ENCODE measurements at places on chromosomes 12 and 14.

DNA sequence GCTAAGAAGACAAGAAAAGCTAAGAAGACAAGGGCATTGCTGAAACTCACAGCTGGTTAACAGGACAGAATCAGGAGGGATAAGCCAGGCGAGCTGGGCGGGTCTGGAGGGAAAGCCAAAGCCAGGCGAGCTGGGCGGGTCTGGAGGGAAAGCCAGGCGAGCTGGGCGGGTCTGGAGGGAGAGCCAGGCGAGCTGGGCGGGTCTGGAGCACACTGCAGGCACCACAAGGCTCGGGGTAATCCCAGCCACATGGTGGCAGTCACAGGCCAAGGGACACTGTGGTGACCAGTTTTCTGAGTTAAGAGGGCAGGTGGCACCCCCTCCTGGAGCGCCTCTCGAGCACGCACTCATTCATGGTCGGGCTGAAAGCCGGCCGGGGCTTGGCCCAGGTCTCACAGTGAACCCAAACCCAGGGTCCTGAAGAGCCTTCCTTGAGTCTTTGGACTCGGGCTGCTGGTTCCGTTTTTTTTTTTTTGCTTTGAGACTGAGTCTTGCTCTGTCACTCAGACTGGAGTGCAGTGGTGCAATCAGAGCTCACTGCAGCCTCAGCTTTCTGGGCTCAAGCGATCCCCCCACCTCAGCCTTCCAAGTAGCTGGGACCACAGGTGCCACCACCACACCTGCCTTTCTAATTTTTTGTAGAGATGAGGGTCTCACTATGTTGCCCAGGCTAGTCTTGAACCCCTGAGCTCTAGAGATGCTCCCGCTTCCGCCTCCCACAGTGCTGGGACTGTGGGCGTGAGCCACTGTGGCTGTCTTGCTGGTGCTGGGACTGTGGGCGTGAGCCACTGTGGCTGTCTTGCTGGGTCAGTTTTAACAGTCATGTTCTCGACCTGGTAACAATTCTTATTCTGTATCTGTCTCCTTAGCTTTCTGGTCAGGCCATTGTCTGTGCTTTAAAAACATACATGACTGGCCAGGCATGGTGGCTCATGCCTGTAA lies 40.2 kb downstream of the HSP90AA1 start:
- peak; percentile 16 for DNase-seq

- no peak for DNase-seq
Measured at GRCh38 chr14:74908861-74909341, 14.2 kb downstream of the RPS6KL1 start.

DNA sequence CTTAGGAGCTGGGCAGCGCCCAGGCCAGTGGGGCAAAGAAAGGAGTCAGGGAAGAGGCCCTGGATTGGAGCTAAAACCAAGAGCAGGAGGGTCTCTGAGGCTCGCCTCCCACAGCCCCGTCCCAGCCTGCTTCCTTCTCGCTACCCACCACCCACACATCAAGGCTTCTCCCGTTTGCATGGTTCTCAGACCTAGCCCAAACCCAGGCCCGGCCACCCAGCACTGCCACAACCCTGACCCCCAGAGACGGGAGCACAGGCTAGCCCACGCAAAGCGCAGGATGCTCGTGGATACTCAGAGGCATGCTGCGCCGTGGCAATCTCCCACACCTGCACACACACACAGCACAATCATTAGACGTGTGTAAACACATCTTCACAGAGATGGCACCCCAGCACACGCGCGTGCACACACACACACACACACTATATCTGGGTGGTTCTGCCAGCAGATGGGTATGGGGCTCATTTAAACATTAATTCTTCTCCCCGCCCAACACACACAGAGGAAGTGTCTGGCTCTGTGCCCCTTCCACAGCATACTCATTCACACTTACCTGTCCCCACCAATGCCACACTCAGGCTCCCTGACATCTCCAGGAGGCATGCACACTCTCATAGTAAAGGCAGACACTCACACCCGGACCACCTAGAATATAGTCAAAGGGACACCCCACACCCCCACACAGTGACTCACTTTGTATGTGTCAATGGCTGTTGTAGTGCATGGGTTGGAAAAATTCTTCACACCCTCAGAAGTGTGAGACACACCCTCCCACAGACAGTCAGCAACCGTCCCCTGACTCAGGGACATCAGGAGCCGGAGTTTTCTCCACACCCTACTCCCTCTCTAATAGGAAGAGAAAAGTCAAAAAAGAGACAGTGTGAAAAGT lies 1.1 kb downstream of the CARMIL3 start:
- peak; percentile 83 for DNase-seq

DNA sequence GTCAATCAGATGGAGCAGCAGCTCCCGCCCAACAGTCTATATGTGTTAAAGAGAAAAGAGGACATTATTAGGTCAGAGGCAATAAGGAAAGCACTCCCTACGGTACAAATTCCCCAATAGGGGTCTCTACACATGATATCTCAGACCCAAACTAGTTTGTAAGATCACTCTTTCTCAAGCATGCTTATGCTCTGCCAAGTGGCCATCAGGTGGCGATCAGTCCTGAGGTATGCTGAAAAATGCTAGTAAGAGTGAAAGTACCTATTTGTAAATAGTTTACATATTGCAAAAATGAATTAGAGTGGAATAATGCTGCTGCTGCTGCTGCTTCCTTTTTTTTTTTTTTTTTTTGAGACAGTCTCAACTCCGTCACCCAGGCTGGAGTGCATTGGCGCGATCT lies 61.0 kb downstream of the CPM start:
- peak; percentile 10 for DNase-seq

- no peak for DNase-seq
Measured at GRCh38 chr14:29584992-29585391, 342.7 kb downstream of the PRKD1 start.

GRCh38 chr12:105256011-105256410 lies 20.0 kb upstream of the APPL2 start:
- DNase-seq = no peak

GRCh38 chr14:24465368-24465767 lies 22.8 kb upstream of the SDR39U1 start:
- no peak for DNase-seq

DNA sequence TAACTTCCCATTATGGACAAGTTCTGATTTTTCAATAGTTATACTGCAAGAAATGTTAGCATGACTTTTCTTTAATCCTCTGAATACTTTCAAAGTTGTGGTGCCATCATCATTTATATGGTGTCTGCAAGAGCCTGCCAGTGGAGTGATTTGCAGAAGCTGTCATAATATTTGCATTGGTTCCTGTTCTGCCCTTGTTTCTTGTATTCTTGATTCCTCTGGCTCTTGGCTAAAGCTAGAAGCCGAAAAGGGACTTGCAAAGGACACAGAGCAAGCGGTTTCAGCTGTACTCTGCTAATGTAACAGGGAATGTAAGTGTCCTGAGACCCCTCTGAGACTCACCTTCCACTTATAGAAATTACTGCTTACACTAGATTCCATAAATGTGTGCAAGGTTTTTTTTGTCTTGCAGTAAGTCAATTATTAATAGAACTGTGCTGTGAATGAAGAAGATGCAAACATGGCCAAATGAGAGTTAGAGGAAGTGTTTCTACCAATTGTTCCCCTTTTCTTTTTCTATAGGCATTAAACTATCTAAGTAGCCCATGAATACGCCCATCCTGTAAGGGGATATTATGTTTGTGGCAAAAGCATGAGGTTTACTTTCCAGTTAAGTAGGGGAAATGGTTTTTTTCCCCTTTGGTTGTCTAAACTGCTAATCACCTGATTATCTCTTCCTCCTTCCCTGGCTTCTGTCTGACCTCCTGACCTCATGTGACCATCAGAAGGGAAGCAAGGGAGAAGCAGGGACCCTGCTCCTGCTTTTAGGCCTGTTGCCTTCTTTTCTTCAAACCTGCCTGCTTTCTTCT lies 5.3 kb downstream of the DYRK4 start:
- no peak for DNase-seq

GRCh38 chr14:94880876-94881275 lies 111.0 kb upstream of the GSC start:
- DNase-seq = no peak
